ENCODE measurements at places on chromosomes 16 and 17. TPM values are rescaled to one million over a fixed set of nuclear protein-coding genes. Genes with fewer than 3 reads are reported as not detected.

CDH13 gene
- polyA plus RNA-seq, result 53.6 TPM

HOXB2 gene
- polyA plus RNA-seq, result 25.3 TPM

SLFN12L gene
- polyA plus RNA-seq, result not detected

C16orf95 gene
- polyA plus RNA-seq, result 6.3 TPM

AIPL1 gene
- not detected for polyA plus RNA-seq

NXN gene
- polyA plus RNA-seq, result 10.7 TPM

MSL1 gene
- 8.9 TPM for polyA plus RNA-seq

DNA sequence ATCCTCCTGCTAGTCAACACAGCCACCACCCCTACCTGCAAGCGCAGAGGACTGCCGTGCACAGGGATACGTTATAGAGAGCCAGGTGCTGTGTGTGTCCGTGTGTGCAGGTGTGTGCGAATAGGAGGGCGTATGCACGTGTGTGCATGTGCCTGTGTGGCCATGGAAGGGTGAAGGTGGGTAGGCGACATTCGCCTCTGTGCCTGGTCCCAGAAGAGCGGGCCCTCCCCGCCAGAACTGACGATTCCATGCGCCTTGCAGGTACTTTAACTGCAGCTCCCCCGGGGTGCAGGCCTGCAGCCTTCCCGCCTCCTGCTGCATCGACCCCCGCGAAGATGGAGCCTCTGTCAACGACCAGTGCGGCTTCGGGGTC, 8.7 kb downstream of the PDE6G start:
- H3K27me3 ChIP-seq, result peaks cover 15% of the 10 kb centered on the region
- H3K4me3 ChIP-seq, result 0 out of 2 replicates have a peak overlapping the region, but pooled peaks have one; percentile 37

- no peak overlapping the region for H3K4me3 ChIP-seq
- H3K36me3 ChIP-seq, result no peaks in the 10 kb centered on the region
- no peaks in the 10 kb centered on the region for H3K4me1 ChIP-seq
- H3K27ac ChIP-seq, result no peak overlapping the region
- peaks cover 21% of the 10 kb centered on the region for H3K27me3 ChIP-seq
Measured at GRCh38 chr17:33121756-33122155, 130.1 kb downstream of the SPACA3 start.

- no peak overlapping the region for H3K27ac ChIP-seq
- DNase-seq, result no peak
- H3K27me3 ChIP-seq, result no peaks in the 10 kb centered on the region
- H3K4me3 ChIP-seq, result no peak overlapping the region
- no peaks in the 10 kb centered on the region for H3K36me3 ChIP-seq
Measured at GRCh38 chr16:85387171-85387507, 226.0 kb upstream of the GSE1 start.

- no peak overlapping the region for H3K27ac ChIP-seq
- H3K36me3 ChIP-seq, result no peaks in the 10 kb centered on the region
- peaks cover 48% of the 10 kb centered on the region for H3K4me1 ChIP-seq
- H3K4me3 ChIP-seq, result no peak overlapping the region
Measured at GRCh38 chr16:82758406-82758805, 131.6 kb downstream of the CDH13 start.

GRCh38 chr17:79506955-79507354, 103.9 kb downstream of the RBFOX3 start:
- H3K36me3 ChIP-seq, result no peaks in the 10 kb centered on the region
- H3K27ac ChIP-seq, result no peak overlapping the region
- no peak for DNase-seq

DNA sequence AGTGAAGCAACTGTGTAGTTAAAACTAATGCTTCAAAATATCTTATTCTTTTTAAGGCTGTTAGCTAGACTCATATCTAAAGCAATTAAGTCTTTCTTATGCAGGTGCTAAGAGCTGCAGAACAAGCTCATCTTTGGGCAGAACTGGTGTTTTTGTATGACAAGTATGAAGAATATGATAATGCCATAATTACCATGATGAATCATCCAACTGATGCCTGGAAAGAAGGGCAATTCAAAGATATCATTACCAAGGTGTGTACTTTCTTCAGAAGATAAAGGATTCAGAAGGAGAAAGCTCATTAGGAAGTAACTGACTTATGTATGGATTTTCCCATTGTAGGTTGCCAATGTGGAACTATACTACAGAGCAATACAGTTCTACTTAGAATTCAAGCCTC, 23.9 kb downstream of the PTRH2 start:
- no peak for DNase-seq
- H3K36me3 ChIP-seq, result peaks cover 92% of the 10 kb centered on the region
- no peaks in the 10 kb centered on the region for H3K27me3 ChIP-seq

DNA sequence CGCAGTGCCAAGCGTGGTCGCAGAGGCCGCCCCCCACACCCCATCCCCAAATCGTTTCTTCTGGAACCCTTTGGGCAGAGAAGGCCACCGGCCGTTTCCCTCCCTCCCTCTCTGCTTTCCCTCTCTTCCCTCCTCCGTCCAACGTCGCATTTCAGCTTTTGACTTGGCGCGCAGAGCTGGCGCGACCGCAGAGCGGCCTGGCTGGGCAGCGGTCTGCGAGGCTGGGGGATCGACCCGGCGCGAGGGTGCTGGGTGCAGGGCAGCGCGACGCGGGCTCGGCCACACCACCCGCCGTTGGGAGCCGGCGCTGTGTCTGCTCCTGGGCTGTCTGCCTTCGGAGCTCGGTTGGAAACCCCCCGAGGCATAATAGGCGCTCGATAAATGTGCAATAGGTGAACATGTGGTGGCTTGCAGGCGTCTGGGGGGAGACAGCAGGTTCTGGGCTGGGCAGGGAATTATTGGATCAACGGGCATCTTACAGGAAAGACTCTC, 2.8 kb upstream of the NTN3 start:
- DNase-seq, result peak; percentile 59
- peak overlapping the region; percentile 66 for H3K4me3 ChIP-seq
- H3K36me3 ChIP-seq, result no peaks in the 10 kb centered on the region
- no peaks in the 10 kb centered on the region for H3K4me1 ChIP-seq
- H3K27ac ChIP-seq, result no peak overlapping the region
- H3K27me3 ChIP-seq, result no peaks in the 10 kb centered on the region

DNA sequence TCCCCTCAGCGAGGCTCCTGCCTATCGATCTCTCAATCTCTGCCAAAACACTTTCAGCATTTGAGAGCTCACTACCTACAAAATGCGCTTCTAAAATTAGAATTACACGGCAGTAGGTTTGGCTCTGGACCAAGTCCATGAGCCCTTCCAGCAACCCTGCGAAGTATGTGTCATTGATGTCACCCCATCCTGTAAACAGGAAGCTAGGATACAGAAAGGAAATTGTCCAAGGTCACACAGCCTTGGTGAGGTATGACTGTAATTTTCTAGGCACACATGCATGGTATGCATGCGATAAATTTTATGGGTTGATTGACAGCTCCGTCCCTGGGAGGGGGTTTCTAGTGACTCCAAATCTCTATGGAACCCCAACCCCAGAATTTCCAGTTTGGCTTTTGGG, 330.3 kb upstream of the CDH5 start:
- peak overlapping the region; percentile 51 for H3K27ac ChIP-seq
- peak; percentile 42 for DNase-seq
- no peaks in the 10 kb centered on the region for H3K27me3 ChIP-seq
- no peaks in the 10 kb centered on the region for H3K36me3 ChIP-seq

GRCh38 chr17:55652825-55653224, 69.8 kb downstream of the TMEM100 start:
- no peaks in the 10 kb centered on the region for H3K36me3 ChIP-seq
- no peak overlapping the region for H3K27ac ChIP-seq
- no peak overlapping the region for H3K4me3 ChIP-seq
- H3K27me3 ChIP-seq, result no peaks in the 10 kb centered on the region
- H3K4me1 ChIP-seq, result no peaks in the 10 kb centered on the region
- no peak for DNase-seq

DNA sequence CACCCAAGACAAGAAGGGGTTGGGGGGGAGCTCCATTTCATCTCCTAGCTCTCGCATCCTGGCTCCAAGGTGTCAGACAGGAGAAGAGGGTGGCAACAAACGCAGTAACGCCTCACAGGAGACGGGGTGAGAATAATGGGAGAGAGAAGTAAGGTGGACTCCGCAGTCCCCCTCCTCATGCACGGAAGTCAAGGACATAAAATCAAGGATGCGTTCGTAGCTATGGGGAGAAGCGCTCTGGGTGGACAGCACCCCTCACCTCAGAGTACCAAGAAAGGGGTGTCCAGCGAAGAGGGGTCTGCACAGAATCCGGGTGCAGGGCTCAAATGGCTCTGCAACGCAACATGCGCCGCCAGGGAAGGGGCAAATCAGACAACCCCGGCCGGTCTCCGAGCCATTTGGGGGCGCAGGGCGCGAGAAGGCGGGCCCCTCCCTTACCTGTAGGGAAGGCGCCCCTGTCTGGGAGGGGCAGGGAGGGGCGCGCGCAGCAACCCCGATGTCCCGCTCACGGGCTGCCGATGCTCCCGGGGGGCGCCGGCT, 555 bp downstream of the HDAC5 start:
- H3K4me3 ChIP-seq, result peak overlapping the region; percentile 78
- H3K27ac ChIP-seq, result peak overlapping the region; percentile 98
- peaks cover 14% of the 10 kb centered on the region for H3K4me1 ChIP-seq
- H3K27me3 ChIP-seq, result no peaks in the 10 kb centered on the region

GRCh38 chr17:28466521-28467048, 6.9 kb upstream of the SLC13A2 start:
- peaks cover 43% of the 10 kb centered on the region for H3K27me3 ChIP-seq
- H3K4me1 ChIP-seq, result peaks cover 12% of the 10 kb centered on the region
- H3K36me3 ChIP-seq, result no peaks in the 10 kb centered on the region
- H3K27ac ChIP-seq, result no peak overlapping the region
- peak; percentile 15 for DNase-seq

DNA sequence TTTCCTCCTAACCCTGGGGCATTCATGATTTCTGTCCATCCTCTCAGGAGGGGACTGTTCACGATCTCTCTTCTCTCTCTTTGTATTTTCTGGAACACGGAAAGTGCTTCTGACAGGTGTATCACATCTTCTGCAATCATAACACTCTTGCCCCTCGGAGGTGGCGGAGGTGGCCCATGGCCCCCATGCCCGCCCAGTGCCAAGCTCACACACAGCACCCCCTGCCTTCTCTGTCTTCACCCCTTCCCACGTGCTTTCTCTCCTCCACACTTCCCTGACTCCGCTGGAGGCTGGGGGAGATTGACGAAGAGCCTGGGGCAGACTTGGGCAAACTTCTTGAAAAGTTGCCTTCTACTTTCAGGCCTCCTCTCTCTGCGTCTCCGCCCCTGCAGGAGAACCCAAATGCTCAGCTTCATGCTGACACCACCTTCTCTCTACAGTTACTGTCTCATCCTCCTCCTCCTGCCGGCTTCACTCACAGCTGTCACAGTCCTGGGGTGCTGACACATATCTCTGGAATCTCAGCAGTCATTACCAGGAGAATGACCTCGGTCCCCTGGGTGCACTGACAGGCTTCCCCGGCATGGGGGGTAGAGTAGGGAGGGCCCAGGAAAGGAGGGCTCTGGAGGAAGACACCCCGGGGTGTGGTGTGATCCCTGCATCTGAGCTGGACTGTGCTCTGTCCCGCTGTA, 127.1 kb downstream of the ENGASE start:
- DNase-seq, result peak; percentile 65
- H3K27me3 ChIP-seq, result peaks cover 14% of the 10 kb centered on the region
- H3K27ac ChIP-seq, result no peak overlapping the region
- H3K36me3 ChIP-seq, result no peaks in the 10 kb centered on the region

- peak; percentile 48 for DNase-seq
- H3K27ac ChIP-seq, result no peak overlapping the region
- peaks cover 12% of the 10 kb centered on the region for H3K4me1 ChIP-seq
- no peak overlapping the region for H3K4me3 ChIP-seq
- peaks cover 6% of the 10 kb centered on the region for H3K36me3 ChIP-seq
Measured at GRCh38 chr17:6523330-6523729, 33.0 kb downstream of the PITPNM3 start.

GRCh38 chr17:7435676-7436555, 681 bp downstream of the TMEM102 start:
- no peaks in the 10 kb centered on the region for H3K36me3 ChIP-seq
- H3K4me1 ChIP-seq, result peaks cover 11% of the 10 kb centered on the region
- peak; percentile 60 for DNase-seq
- peak overlapping the region; percentile 79 for H3K4me3 ChIP-seq

- peaks cover 8% of the 10 kb centered on the region for H3K4me1 ChIP-seq
- peak; percentile 42 for DNase-seq
- H3K4me3 ChIP-seq, result no peak overlapping the region
- H3K36me3 ChIP-seq, result no peaks in the 10 kb centered on the region
Measured at GRCh38 chr17:49327835-49328784, 33.9 kb downstream of the ZNF652 start.
